Stromal cell of bone marrow (primary cell): ENCODE measurements at places on chromosomes 7 and 10.
A peak's percentile ranks its signal among the peaks of the same experiment; 100 is the strongest.

- no peak for DNase-seq
These were observed 31.7 kb downstream of the WDFY4 start for GRCh38 chr10:48716416-48716815.

DNA sequence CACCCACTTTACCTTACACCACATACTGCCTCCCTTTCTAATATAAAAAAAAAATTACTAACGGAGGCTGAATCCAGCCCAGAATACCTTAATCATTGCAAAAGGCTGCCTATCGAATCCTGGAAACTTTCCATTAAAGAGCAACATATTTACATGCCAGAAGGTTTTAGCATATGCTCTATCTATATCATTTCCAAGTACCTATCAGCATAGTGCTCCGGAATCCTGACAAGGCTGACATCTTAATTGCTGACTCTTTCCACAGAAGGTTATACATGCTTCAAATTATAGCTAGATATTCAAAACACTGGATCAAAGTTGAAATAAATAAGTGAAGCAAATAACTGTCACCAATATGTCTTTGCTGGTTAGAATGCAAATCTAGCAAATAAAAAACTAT is 170.9 kb upstream of the CDK1 start:
- DNase-seq = no peak

DNA sequence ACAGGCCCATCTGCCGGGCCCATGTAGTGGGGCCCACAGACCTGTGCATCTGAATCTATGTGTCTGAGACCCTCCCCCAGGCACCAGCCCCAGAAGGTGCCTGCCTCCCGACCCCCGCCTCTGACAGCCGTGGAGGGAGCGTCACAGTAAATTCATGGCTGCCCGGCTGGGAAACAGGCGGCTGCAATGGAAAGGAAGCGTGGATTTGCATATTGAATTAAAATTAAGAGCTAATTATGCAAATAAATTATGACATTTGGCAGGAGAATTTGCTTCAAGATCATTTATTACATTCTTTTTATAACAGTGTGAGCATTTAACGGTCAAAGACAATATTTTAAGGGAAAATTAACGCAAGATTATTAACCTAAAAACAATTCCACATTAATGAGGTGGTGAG is 92.3 kb downstream of the HIF1AN start:
- DNase-seq = no peak

DNA sequence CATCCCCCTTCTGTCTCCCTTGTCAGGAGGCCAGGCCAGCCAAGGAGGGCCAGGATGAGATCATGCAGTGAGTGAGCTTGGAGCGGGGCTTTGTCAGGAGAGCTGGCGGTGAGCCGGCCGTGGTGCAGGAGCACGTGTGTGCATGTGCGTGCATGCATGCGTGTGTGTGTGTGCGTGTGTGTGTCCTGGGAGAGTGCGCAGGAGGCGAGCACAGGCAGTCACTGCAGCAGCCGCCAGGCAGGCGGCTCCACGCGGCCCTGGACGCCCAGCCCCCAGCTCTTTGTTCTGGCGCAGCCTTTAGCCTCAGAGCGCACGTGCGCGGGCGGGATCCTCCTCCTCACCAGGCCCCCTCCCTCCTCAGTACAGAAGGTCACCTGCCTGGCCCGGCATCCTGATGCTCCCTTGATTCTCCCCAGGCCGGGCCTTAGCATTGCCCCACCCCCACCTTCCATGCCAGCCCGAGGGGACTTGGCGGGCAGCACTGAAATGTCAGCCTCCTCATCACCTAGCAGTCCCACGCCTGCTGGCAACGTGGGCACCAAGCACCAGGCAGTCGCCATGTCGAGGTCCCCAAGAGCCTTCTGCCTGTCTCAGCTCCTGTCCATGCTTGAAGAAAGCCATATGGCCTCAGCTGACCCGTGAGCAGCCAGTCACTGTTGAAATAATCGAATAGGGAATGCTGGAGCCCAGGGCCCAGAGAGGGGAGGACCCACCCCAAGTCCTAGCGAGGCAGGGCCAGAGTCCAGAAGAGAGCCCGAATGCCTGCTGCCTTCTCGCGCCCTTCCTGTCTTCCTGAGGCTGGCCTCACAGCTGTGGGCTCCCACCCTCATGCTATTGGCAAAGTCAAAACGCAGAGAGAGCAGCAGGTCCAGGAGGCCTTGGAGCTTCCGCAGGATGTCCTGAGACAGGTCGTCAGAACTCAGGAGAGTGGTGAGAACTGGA is 125.9 kb upstream of the PPIF start:
- no peak for DNase-seq

GRCh38 chr10:104580321-104580720 is 60.8 kb upstream of the SORCS3 start:
- DNase-seq = no peak

DNA sequence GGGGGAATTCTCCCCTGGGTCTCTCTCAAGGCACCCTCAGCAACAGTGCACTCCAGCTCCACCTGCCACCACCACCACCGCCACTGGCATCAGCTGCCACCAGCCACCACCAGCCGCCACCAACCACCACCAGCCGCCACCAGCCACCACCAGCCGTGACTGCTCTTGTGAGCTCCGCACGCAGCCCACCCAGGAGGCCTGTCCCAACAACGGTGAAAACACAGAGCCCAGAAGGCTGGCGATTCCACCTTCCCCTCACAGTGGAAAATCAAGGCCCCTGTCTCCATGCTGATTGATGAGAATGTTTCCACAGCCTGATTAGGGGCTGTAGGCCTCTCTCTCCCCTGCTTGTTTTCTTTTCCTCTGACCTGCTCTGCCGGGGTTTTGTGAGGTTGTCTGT is 41.1 kb downstream of the COBL start:
- DNase-seq = no peak

DNA sequence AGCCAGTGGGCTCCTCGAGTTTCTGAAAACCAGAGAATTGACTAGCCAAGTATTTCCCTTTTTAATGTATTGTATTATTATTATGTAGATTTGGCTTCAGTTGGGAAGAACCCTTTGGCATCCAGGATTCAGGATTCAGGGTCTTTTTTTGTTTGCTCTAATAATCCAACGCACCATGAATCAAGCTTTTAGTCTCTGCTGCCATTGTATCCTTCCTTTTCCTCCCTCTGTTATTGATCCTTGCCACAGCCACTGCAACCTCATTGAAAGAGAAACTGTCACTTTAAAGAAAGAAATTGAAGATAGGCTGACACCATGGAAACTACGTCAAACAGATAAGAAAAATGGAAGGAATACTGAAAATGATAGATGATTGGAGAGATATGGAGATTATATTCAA is 150.0 kb downstream of the CHRM2 start:
- no peak for DNase-seq

DNA sequence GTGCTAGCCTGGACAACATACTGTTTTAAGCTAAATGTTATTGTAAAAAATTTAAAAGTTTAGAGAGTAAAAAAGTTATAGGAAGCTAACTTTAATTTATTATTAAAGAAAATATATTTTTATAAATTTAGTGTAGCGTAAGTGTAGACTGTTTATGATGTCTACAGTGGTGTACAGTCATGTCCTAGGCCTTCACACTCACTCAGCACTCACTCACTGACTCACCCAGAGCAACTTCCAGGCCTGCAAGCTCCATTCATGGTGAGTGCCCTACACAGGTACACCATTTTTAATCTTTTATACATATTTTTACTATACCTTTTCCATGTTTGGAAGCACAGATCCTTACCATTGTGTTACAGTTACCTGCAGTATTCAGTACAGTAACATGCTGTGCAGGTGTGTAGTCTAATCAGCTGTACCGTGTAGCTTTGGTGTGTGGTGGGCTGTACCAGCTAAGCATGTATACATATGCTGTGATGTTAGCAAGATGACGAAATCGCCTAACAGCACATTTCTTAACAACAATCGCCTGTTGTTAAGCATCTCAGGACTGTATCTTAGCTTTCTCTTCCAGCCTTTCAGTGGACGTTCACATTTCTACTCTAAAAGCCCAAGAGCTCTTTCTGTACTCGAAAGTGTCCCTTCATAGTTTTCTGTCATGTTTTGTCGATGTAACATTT is 12.5 kb downstream of the RNF32 start:
- DNase-seq = no peak

GRCh38 chr7:149329766-149330334 is 67.9 kb downstream of the ZNF783 start:
- no peak for DNase-seq

GRCh38 chr10:68871731-68872342 is 29.3 kb upstream of the DDX50 start:
- peak; percentile 40 for DNase-seq

DNA sequence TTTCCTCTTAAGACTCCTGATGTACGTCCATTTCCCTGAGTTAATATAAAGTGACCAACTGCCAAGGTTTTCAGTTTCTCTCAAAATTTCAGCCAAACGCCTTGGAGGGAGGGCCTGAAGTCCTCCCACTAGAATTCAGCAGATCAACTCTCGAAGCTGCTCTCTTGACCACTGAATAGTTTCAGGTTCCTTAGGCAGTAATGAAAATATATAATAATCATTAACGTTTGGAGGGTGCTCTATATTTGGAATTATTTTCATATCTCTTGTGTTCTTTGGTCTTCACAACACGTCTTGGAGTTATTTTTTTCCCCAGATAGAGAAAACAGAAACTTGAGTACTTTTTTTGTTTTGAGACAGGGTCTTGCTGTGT is 123.6 kb upstream of the SFMBT2 start:
- no peak for DNase-seq

DNA sequence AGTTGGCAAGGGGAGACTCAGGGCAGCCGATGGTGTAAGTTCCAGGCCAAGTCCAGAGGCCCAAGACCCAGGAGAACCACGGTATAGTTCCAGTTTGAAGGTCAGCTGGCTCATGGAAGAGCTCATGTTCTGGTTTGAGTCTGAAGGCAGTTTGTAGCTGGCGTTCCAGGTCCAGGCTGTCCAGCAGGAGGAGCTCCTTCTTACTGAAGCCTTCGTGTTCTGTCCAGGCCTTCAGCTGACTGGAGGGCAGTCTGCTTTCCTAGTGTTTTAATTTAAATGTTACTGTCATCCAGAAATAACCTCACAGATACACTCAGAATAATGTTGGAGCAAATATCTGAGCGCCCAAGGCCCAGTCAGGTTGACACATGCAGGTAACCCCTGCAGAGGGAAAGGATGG is 4.2 kb downstream of the SUN1 start:
- DNase-seq = no peak

- no peak for DNase-seq
These were observed 4.9 kb upstream of the FOXL3 start for GRCh38 chr7:284762-285722.

GRCh38 chr10:132500781-132501415 is 36.7 kb upstream of the INPP5A start:
- no peak for DNase-seq

DNA sequence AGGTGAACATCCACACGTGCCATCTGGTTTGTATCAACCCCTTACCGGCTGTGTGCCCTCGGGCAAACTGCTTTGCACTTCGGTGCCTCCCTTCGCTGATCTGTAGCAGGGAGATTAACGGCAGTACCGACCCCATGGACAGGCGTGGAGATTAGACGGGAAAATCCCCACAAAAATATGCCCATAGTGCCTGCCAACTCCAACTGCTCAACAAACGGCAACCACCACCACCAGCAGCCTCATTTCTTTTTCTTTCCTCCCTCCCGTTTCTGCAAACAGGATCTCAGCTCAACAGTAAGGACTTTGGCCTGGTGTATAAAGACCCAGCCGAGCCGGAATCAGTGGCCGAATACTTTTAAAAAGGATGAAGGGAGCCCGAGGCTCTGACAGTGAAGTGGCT is 31.0 kb downstream of the CHST15 start:
- no peak for DNase-seq

DNA sequence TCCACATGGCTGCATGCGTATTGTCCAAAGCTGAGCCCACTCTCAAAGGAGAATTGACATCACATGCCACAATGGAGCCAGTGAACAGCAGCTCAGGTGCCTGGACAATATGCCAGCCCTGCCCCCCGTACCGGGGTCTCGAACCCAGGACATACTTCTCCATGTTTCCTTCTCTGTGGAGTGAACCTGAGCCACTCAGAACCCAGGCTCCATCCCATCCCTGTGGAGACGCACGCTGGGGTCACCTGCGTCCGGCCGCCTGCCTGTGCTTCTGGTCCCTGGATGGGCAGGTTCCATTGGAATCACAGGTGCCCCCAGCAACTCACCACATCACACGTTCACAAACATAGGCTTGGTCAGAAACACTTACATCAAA is 229.8 kb downstream of the DNAJB6 start:
- DNase-seq = no peak

DNA sequence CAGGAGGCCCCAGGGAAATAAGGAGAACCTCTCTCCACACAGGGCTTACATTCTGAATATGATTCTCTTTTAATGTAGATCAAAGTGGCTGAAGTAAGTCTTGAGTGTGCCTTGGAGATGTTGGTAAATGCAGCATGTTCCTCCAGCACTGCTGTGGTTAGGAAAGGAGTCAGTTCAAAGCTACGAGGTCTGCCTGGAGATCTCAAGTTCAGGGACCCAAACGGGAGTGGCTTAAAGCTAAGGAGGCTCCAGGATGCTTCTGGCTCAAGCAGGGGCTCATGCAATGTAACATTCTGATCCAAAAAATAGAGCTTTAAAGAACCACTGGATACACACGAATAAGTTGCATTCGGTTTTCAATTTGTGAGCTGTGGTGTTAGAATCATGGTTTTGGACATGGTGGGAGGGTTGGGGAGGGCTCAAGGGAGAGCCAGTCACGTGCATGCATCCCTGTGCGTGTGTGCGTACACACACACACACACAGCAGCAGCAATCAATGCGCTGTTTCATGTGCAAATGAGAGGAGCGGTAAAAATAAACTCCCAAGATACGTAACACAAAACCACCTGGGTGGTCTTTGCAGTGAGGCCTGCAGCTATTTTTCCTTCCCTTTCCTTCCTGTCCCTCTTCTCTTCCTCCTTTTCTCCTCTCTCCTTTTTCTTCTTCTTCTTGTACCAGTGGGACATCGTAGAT is 70.5 kb downstream of the AOAH start:
- no peak for DNase-seq

DNA sequence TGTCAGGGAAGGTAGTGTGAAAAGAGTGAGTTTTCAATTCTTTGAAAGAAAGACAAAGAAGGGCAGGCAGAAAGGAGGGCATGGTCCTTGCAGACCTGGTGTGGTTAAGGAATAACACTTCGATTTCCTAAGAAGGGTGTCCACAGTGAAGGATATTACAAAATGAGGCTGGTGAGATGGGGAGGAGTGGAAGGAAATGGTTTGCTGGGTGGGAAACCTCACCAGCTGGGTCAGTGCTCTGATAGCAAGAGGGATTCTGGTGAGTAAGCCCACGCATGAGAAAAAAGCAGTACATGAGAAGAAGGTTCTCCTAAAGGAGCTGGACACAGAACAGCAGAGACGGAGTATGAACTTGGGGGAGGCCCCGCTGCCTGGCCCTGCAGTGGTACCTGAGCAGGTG is 230.6 kb upstream of the PLXNA4 start:
- DNase-seq = no peak
